Cortex of kidney (tissue), 1 donor: ENCODE measurements at places on chromosomes 12 and 14.

GRCh38 chr14:44035707-44036106, 471.4 kb downstream of the FSCB start:
- DNase-seq = no peak

DNA sequence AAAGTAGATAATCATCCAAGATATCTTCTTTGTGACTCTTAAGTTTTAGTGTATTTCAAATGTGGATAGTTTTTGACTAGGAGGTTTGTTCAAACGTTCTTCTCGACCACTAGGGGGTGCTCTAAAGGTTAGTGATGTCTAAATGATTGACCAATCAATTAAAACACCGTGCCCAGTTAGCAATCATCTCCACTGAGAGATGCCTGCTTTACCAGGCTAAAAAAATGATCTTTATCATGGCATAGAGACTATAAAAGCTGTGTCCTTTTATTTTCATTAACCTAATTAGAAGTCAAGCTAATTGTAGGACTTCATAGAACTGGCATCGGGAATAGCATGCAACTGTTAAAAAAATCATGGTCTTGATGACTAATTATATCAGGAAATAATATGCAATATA, 153.9 kb downstream of the PRKCH start:
- no peak for DNase-seq

- no peak for DNase-seq
Observed at GRCh38 chr12:24079083-24079482, 129.6 kb upstream of the SOX5 start.

DNA sequence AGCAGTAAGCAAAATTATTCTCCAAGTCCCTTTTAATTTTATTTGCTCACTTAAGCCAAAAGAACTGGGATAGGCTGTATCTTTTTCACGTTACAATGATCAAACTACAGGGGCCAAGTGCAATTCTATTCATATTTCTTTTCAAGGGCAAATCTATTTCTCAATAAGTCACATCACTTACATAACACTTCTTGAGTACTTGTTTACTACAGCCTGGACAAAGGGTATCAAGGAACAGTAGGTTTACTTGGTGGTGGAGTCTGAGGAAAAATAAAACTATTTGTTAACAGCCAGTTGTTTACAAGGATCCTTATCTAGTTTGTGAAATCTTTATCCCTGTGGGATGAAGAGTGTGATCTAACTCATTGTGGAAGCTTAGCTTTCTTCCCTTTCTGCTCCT, 72.1 kb downstream of the PDE3A start:
- DNase-seq = no peak

- DNase-seq = no peak
Observed at GRCh38 chr14:87975636-87976035, 17.3 kb downstream of the GALC start.

DNA sequence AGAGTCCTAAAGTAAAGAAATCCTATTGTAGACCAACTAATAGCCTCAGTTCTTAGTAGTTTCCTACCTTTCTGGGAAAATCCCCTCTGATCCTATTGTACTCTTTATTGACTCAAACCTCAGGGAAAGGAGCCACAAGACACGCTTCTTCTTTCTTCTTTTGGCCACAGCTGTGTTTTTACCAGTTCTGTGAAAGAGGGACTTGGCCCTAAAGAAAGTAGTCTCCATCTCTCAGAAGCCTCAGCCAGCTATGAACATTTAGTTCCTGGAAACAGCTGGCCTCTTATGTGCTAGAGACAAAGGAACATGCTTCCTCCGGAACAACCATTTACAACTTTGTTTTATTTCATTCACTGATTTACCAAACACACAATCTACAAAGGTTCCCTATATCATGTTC, 66.1 kb upstream of the ARID2 start:
- no peak for DNase-seq

DNA sequence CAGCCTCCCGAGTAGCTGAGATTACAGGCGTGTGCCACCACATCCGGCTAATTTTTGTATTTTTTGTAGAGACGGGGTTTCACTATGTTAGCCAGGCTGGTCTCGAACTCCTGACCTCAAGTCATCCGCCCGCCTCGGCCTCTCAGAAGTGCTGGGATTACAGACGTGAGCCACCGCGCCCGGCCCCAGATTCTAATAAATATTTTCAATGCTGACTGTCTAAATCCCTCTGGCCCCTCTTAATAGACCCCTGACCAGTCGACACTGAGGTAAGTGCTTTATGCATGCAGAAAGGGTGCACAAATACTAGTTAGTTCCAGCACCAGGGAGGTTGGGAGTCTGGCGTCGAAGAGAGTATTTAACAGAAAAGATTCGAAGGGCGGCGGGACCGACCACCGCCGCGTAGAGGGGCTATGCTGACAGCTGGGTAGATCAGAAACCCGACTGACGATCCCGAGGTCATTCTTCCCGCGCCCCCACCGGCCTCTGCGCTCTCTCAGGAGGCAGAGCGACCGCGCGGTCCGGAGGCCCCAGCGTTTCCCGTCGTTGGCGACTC, 1.1 kb upstream of the SPATS2 start:
- no peak for DNase-seq

DNA sequence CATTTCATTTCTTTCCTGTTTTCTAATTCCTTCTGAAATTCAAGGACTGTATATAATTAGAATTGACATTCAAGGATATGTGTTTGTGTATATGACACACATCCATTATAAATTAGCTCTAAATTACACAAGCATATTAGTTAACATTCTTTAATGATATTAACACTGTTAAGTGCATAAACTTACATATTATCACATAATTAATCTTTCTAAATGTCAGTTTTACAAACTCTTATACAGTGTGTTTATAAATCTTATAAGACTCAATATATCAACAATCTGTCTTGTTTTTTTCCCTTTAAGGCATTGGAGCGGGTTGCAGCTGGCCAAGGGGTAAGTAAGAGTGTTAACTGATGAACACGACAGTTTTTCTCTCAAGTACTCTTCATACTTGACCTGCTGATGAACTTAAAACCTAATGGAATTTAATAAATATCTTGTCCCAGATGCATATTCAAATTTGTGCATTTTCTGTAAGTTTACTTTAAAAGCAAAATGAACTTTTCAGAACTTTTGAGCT, 76.1 kb downstream of the METTL25 start:
- DNase-seq = no peak

DNA sequence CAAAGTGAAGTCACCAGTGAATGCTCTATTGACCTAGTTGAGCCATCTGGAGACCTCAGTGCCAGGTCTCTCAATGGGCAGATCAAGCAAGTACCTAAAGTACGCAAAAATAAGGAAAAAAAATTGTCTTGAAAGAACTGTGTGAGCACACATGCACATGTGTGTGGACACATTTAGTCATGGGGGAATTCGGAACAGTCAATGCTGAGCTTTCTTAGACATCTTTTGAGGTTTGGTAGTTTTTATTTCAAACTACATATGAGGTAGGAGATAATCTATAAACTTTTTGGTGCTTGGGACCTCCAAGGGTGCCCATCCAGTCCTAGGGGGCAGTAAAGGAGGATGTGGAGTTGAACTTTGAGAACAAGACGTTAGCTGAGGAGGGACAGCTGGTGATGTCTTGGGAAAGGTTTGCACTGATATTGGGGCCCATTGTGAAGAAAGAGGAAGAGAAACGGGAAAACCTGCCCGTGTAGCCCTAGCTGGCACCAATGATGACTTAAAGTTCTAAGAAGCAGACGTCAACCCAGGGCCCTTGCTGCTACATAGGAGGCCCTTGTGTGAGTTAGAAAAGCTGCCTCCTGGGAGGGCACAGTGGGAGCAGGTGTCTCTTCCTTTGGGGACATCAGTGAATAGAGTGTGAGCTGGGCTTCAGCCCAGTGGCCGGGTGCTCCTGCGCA, 124.4 kb downstream of the NT5DC3 start:
- no peak for DNase-seq

GRCh38 chr12:64682572-64683277, 72.4 kb downstream of the RASSF3 start:
- DNase-seq = no peak

DNA sequence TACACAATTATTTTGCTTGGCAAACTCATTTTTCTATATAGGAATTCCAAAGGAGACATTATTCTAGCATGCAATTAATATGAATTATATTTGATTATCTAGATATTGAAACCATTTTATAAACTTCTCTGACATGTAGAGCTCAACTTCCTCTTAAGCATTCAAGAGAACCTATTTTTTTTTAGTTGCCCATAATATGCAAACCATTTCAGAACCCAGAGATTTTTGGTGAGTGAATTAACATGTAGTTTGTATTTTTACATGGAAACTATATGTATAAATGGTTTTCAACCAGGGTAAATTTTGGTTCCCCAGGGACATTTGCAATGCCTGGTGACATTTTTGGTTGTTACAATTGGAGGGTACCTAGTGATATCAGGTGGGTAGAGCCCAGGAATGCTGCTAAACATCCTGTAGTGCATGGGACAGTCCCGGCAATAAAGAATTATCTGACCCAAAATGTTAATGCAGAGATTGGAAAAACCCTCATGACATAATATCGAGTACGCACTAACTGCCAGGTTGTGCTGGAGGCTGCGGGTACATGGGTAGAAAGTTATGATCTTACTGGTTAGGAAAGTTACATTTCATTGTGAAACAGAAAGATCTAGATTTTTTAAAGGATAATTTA, 338.9 kb upstream of the GARIN2 start:
- no peak for DNase-seq

DNA sequence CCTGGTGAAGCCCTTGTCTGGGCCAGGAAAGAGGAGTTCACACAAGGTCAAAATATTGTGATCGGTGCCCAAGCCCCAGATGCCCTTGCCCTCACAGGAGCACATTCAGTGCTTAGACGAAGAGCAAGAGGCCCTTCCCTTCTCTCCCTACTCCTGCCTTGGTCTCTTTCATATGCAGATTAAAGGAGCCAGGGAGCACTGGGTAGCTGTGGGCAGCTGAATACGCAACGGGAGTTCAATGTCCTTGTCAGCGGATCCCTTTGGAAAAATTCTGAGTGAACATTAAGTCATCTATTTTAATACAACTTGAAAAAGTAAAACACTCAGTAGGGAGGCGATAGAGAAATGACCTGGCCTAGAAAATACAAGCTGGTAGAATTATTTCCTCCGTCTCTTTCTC, 1489.4 kb downstream of the AACS start:
- no peak for DNase-seq

GRCh38 chr14:104174051-104174450, 35.7 kb downstream of the KIF26A start:
- DNase-seq = no peak

DNA sequence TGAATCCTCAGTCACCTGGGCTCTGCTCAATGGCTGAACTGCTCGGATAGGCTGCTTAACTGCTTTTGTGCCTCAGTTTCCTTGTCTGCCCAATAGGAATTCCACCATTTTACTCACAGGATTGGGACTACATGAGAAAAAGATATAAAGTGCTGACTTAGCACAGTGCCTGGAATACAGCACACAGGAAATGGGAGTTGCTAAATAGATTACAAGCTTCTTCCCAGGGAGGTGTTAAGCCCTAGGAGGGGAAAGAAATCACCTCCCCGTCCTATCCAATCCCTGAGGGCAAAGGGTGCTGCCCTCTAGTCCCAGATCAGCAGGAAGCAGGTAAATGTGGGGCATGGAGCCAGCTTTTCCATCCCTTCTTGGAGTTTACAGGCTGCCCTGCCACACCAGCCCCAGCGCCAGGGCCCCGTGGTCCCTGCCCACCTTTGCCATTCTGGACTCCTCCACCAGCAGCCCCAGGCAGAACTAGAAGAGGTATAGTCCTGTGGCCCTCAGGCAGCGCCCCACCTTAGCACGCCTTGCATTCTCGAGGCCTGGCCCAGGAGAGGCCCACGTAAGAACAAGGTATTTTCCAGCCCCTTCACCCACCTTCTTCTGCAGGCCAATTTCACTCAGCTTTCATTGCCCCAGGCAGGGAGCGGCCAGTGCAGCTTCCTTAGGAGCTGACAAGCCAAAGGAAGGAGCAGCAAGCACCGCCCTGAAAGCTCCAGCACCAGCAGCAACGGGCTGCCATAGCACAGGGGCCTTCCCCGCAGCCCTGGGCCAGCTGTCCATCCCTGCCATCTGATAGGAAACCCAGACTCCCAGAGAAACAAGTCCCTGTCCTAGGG, 28.8 kb upstream of the RPLP0 start:
- no peak for DNase-seq

- no peak for DNase-seq
Observed at GRCh38 chr12:115103884-115104883, 420.2 kb upstream of the TBX3 start.

- DNase-seq = no peak
Observed at GRCh38 chr12:39327510-39327909, 115.4 kb downstream of the KIF21A start.

- DNase-seq = no peak
Observed at GRCh38 chr14:54489318-54489683, 521 bp upstream of the GMFB start.

GRCh38 chr12:52146822-52147366, 44.9 kb downstream of the KRT80 start:
- no peak for DNase-seq

DNA sequence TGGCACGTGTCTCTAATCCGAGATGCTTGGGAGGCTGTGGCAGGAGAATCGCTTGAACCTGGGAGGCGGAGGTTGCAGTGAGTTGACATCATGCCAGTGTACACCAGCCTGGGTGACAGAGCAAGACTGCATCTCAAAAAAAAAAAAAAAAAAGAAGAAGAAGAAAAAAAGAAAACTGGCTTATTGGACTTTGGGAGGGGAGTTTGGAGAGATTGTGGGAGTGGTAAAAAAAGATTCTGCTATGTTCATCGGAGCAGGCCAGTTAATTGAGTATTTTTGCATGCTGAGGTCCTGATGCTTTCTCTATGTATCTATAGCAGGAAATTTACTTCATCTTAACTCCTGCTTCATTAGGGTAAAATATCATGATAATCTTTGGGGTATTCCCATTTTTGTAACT, 11.6 kb downstream of the CNOT2 start:
- no peak for DNase-seq

DNA sequence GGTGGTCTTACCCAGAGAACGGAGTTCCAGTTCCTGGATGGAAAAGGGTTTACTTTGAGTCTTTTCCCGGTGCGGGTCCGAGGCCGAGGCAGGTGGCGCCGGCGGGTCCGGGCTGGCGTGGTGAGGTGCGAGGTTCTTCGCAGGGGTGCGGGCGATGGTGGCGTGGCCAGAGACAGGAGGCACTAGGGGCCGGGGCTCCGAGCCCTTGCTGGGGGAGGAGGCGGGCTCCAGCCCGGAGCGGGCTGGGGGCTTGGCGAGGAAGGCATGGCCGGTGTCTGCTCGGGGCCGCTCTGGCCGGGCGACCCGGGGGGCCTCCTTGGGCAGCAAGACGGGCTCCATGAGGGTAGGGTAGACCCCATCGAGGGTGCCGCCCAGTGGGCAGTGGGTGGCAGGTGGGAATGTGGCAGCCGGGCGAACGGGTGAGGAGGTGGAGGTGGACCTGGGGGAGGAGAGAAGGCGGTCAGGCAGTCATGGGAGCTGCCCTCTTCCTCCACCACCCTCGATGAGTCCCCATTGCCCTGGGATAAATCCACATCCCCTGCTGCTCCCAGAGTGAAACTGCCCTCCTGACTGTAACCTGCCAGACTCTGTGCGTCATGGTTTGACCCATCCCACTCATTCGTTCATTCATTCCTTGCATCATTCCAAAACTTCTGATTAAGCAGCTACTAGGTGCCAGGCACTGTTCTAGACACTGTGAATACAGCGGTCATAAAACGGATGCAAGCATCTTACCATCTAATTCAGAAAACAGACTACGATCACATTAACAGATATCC, 42.0 kb downstream of the RFLNA start:
- no peak for DNase-seq

GRCh38 chr12:101599771-101600484, 5.2 kb downstream of the MYBPC1 start:
- DNase-seq = no peak
